Activated gamma-delta T cell treated with Interleukin-2 at 50 U/mL for 16 hours (primary cell): ENCODE measurements at places on chromosomes 7 and 10.

DNA sequence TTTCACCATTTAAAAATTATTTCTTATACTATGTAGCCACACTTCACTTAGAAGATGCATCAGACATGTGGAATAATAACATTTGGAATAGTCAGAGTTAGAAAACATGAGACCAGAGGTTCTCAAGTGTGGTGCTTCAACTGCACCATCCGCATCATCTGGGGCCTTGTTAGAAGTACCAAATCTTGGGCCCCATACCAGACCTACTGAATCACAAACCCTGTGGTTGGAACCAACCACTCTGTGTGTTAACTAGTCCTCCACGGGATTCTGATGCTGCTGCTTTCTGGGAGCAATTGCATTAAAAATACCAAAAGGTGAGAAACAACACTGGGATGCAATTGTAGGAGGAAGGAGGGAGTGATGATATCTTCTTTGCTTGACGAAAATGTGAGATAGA is 125.2 kb downstream of the GNAT3 start:
- DNase-seq = no peak

DNA sequence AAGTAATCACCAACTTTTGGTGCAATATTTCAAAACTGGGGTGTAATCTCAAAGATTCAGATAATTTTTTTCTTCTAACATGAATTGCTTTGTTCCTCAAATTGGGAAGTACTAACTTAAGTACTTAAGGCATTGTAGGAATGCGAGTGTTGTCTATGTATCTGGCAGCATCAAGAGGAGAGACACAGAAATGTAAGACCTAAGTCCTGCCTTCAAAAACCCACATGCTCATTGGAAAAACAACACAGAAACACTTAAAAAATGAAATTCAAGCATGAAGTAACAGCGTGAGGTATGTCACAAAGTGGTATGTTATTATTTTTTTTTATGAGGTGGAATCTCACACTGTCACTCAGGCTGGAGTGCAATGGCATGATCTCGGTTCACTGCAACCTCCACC is 288.5 kb downstream of the ZEB1 start:
- no peak for DNase-seq

- no peak for DNase-seq
Measured at GRCh38 chr10:53453196-53453595, 680.6 kb upstream of the MBL2 start.

- DNase-seq = no peak
Measured at GRCh38 chr7:159272739-159273138, 128.1 kb upstream of the VIPR2 start.

- DNase-seq = no peak
Measured at GRCh38 chr7:74027683-74028320, at the start of gene ELN. Gene ELN, plus strand, starts transcription at chr7:74028173. Its CDS starts 15 bp downstream, at chr7:74028188.

DNA sequence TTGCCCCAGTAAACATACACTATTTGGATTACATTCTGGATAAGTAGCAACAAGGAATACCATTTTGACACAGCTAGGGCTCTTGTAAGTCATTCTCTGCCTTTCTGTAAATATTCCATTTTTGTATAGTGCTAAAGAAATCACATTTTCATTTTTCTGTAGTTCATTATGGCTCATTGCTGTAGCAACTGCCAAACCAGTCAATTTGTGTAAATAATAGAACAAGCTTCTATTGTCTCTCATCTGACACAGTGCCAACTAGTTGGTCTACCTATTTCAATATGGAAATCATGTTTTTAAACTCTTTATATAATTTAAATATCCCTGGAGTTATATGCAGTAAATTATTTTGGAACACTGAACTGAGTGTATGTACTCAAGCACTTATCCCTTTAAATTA is 193.7 kb downstream of the RELN start:
- no peak for DNase-seq

- no peak for DNase-seq
Measured at GRCh38 chr10:45080331-45080730, 79.6 kb downstream of the ZNF22 start.

GRCh38 chr10:85602713-85603112 is 763.9 kb downstream of the GRID1 start:
- no peak for DNase-seq

DNA sequence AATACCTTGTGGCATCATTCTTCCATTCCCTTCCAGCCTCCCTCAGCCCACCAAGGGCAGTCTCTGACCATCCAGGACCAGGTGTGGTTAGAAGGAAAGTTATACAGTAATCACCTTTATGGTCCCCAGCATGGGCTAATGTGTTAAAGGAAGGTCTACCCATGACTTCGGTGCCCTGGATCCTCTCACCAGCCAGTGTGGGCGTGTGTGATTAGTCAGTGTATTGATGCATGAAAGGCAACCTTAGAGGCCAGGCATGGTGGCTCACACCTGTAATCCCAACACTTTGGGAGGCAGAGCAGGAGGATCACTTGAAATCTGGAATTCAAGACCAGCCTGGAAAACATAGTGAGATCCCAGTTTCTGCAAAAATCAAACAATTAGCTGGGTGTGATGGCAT is 88.9 kb downstream of the APBB1IP start:
- DNase-seq = no peak

DNA sequence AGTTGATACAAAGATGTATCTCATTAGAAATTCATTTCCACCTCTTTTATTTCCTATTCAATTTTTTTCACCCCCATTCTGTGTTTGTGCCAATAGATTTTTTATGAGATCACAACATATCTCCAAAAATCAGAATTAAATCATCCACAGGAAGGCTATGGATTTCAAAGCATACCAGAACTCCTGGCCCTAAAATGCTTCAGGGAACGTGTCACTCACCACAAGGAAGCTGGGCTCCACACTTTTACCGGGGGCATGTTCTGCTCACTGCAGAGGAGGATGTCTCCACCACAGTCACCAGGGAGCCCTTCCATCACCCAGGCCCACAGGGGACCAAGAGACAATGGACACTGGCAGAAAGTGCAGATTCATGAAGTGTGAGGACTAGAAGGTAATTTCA is 456.8 kb downstream of the KCNMA1 start:
- DNase-seq = no peak

GRCh38 chr10:24858288-24859270 is 93.8 kb downstream of the PRTFDC1 start:
- DNase-seq = no peak

DNA sequence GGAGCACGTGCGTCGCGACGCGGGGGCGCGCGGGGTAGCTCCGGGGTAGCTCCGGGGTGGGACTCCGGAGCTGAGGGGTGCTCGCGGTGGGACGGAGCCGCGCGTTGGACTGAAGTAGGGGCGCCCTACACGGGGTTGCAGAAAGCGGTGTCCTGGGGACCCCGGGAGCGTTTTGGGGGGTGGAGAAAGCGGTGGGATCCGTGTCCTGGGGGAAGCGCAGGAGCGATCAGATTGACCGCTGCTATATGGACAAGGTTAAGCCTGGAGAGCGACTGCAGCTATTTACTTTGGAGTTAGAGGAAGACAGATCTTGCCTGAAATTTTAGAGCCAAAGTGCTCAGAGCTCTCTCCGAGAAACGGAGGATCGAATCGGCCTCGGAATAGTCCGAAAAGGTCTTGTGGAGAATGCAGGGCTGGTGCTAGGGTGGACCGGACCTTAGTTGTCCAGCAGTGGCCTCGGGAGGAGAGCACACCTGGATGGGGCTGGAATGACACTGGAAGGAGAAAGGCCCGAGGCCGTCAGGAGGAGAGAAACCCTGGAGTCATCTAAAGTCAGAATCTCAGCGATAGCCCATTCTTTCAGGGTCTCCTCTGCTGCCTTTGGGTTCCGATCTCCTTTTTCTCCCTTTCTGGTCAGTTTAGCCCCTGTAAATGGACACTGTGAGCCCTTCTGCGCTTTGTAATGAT is 564 bp downstream of the PDSS1 start:
- DNase-seq = no peak

- no peak for DNase-seq
Measured at GRCh38 chr7:118011652-118012051, 138.4 kb upstream of the CTTNBP2 start.

- DNase-seq = no peak
Measured at GRCh38 chr10:60397792-60398191, 8.1 kb upstream of the ANK3 start.

DNA sequence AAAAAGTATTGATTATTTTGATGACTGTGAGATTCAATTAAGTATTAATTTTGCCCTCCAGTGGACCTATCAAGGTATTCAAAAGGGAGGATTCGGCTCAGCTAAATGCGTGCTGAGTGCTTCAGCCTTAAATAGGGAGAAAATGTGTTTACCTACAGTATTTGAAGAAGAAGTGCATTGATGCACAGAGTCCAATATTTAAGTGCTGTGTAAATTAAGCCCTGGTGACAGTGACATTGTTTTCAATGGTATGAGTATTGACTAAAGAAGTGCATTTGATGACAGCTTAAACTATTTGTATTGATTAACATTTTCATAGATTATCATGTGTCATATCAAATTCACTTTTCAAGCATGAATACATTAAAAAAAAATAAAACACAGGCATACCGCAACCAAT is 106.6 kb downstream of the POU6F2 start:
- no peak for DNase-seq

DNA sequence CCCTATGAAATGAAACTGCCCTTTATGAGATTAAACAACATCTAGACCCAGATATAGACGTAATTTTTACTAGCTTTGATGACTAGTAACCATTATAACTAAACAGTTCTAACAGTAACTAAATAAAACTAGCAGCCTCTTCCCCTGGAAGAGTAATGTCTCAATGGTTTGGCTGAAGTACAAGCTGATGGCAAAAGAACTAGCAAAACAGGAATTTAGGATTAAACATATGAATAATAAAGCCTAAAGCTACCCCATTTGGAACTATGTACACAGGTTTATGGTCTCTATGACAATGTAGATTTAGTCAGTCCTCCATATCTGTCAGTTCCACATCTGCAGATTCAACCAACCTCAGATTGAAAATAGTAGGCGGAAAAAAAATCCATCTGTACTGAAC is 6.4 kb downstream of the DPY19L1 start:
- DNase-seq = no peak

GRCh38 chr10:73552819-73553715 is 38.1 kb downstream of the USP54 start:
- DNase-seq = no peak
